ENCODE measurements at places on chromosomes 6 and 20.

GRCh38 chr20:35144694-35145093, 2.4 kb downstream of the EDEM2 start:
- no peak for DNase-seq

GRCh38 chr20:1225783-1226654, at the start of gene RAD21L1:
Gene RAD21L1, plus strand, starts transcription at chr20:1226044. Its CDS starts 2,410 bp downstream, at chr20:1228454.
- DNase-seq = peak; percentile 69

- peak; percentile 17 for DNase-seq
These were observed 100.2 kb downstream of the PERP start for GRCh38 chr6:138007014-138007472.

- no peak for DNase-seq
These were observed 139.3 kb upstream of the SNX9 start for GRCh38 chr6:157683707-157684106.

- no peak for DNase-seq
These were observed 92.5 kb upstream of the NXT1 start for GRCh38 chr20:23257848-23258746.

DNA sequence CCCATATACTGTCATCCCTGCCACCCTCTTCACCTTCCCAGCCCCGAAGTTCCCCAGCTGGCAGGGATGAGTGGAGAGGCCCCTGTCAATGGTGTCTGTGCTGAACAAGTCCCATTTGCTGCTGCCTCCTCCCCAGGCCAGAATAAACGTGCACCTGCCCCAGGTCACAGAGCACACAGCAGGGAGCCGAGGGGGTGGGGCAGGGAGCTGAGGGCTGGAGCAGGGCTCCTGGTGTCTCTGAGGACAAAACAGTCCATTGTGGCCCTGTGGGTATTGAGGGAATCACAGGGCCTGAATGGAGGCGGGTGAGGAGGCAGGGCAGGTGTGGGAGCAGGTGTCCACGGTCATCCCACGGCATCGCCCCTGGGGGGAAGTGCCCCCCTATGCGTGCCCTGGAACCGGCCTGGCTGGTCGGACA, 55.8 kb downstream of the SNAI1 start:
- DNase-seq = no peak

All from stimulated activated CD4-positive, alpha-beta T cell treated with anti-CD3 and anti-CD28 coated beads, TNF-alpha, amount 100 ng/mL, for 24 hours (primary cell).